ENCODE measurements at places on chromosomes 5 and 9.
A peak's percentile ranks its signal among the peaks of the same experiment; 100 is the strongest.

DNA sequence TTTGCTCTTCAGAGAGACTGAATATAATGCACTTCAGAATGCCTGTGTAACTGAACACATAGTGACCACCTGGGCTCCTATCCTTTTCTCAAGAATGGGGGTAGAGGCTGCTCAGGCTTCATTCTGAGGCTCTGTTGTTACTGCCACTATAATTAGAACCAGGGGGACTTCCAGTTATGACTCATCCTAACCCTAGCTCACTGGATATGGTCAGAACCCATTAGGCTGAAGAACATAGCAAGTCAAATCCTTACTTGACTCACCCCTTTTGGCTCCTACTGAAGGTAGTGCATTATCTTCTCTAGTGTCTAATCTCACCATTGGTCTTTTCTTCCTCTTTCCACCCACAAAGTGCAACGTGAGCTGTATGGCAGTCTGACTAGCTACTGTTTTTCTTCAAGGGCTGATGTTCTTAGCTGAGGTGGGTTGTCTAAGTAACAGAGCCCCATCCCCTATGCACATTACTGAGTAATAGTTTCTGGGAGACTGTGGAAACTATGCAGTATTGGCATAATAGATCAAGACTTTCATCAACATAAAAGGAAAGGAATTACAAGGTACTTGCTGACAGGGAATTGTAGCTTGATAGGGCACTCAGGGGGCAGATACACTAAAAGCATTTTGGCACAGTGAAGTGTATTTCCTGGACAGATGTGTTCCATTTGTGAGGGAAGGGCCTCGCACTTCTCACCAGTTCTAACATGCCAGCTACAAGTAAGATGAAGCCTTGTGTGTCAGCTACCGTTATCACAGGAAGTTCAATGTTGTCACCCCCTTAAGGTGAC is 431.0 kb upstream of the MEF2C start:
- DNase-seq, result peak; percentile 57

- peak; percentile 56 for DNase-seq
These were observed 148.7 kb upstream of the SLC12A2 start for GRCh38 chr5:127934791-127935256.

GRCh38 chr5:79787448-79787847 is 97.8 kb downstream of the CMYA5 start:
- no peak for DNase-seq

GRCh38 chr9:135718616-135719015 is 16.6 kb downstream of the KCNT1 start:
- no peak for DNase-seq

GRCh38 chr9:110111868-110112267 is 96.1 kb downstream of the C9orf152 start:
- no peak for DNase-seq

DNA sequence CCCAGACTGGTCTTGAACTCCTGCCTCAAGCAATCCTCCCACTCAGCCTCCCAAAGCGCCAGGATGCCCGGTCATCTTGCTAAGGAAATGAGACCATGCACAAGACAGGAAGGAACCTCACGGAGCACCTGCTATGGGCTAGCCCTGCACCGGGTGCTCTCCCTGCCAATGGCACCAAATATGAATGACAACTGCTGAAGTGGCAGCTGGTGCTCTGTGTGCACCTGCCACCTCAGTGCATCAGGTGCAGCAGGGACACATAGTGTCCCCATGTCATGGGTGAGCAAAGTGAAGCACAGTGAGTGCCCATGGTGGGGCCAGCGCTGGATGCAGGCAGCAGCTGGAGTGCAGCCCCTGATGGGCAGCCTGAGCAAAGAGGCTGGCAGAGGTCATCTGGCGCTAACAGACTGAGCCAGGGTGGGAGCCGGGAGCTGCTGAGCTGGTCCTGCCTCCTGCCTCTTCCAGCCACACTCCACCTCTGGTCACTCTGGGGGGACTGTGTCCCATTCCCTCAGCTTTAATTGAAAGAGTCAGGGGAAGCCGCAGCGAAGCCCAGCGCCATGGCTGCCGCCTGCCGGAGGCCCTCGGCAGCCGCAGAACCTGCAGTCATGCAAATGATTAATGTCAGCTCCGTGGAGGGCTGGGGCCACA is 46.4 kb downstream of the BARX1 start:
- DNase-seq, result no peak

DNA sequence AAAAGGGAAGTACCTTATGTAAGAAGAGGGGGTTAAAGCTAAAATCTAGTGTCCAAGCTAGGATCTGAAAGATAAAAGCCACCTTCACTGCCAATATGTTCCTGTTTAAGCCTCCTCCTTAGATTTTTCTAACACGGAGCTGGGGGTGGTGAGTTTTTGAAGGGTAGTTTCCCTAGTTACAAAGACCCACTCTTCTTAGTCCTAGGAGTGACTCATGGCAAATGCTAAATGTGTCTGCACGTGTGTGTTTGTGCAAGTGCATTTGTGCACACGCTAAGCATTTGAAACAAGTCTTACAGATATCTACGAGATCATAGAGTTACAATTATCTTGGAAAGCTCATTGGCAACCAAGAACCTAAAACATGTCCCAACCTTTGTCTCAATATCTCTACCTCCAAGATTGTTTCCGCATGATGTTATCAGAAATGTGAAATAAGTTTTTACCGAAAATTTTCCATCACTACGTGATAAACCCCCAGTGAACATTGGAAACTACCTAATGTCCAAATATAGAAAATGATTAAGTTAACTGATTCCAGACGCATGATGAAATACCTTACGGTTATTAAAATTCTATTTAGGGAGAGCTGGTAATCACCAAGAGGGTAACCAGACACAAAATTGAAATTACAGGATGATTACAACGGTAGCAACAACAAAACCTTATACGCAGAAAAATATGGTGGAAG is 78.0 kb upstream of the HRH2 start:
- DNase-seq, result no peak

- DNase-seq, result no peak
These were observed 50.5 kb upstream of the OLFM1 start for GRCh38 chr9:135036861-135037465.

GRCh38 chr5:107805166-107805565 is 134.4 kb upstream of the EFNA5 start:
- no peak for DNase-seq

GRCh38 chr9:114350636-114351401 is 21.1 kb downstream of the ORM2 start:
- no peak for DNase-seq

GRCh38 chr5:151708126-151708525 is 21.4 kb upstream of the SPARC start:
- no peak for DNase-seq

DNA sequence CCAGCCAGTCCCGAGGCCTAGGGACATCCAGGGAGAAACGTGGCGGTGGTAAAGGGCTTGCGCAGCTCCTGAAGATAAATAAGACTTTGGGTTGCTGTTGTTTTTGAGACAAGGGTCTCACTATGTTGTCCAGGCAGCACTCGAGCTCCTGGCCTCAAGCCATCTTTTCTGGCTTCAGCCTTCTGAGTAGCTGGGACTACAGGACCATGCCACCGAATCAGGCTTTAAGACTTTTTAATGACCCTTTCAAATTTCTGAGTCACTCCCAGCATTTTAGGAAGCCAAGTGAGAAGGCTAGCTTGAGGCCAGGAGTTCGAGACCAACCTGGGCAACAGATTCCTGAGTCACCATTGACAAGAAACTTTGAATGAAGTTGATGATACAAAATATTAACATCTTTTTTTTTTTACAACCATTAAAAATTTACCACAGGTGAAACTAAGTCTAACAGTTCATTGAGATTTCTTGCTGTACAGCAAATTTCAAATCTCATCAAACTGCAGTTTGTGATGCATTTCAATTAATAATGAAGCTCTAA is 817 bp upstream of the GNE start:
- DNase-seq, result no peak

- DNase-seq, result no peak
These were observed 120.7 kb upstream of the SLIT3 start for GRCh38 chr5:169421677-169422076.

DNA sequence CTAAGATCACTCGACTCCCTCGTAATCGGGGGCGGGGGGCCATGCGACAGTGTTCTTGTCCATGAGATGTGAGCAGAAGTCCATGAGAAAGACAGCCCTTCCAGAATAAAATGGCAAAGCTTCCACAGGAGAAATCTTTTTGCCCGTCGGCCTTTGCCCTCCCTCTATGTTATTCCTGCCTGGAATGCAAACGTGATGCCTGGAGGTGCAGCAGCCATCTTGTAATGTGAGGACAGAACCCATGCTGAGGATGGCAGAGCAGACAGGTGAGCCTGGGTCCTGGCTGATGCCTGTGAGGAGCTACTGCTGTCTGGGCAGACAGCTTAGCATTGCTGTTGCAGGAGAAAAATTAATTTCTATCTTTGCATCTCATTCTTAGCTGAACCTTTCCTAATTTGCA is 17.2 kb downstream of the MED10 start:
- DNase-seq, result no peak

DNA sequence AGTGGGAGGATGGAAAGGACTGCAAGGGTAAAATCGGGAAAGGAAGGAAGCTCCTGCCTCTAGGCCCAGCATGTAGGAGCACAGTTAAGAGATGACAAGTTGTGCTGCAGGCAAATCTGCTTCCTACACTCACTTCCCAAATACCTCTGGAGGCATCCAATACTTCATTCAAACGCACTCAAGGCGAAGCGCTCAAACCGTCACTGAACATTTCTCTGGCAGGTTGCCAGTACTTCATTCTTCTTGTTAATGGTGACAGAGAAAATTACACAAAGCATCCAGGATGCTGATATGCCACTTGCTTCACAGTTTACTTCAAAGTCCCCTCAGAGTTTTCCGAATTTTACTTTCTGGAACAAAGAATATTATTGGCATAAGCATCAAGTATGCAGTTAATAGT is 59.8 kb downstream of the NREP start:
- no peak for DNase-seq

GRCh38 chr5:142439207-142439860 is 114.5 kb upstream of the SPRY4 start:
- DNase-seq, result peak; percentile 71

DNA sequence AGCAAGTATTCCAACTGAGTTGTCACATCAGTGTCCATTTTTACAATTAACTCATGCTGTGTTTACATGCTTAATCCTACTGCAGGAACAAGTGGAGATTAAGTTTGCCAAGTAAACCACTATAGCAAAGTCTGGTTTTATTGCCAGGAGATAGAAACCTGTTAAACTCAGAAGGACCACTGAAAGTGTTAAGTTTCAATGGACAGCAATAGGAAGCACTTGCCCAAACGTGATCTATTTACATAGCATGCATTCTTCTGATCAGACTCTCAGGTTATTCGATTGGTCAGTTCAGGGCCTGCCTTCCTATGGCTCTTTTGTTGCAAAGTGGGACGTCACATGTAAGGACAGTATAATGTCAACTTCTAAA is 28.0 kb upstream of the IFNK start:
- no peak for DNase-seq

GRCh38 chr9:33025572-33026342 is 684 bp downstream of the DNAJA1 start:
- DNase-seq, result peak; percentile 79

- peak; percentile 48 for DNase-seq
These were observed 64.3 kb downstream of the CSNK1A1 start for GRCh38 chr5:149486726-149487635.

DNA sequence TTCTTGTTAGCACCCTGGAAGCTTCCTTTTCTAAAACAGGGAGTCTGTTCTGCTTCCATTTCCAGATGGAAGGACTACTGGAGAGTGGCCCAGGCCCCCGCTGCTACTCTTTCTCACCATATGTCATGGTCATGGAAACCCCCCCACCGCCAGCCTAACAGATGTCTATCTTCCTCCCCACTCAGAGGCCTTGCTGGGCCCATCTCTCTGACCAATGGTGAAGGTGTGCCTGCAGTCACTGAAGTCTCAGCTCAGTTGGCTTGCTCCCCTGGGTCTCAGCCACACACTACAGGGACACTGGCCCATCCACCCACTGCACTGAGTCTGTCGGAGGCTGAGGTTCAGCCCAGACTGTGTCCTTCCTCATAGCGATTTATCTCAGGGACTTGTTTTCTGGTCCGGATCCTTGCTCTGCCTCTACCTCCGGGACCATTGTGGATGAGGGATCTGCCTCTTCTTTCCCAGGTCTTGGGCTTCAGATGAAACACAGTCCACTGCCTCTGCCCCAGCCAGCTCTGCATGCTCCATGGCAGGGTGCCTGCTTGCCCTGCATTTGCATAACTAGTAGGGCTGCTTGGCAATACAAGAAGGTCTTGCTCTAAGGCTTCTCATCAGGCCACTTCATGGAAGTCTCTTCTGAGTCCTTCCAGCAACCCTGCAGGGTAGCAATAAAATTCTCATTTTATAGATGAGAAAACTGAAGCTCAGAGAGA is 30.8 kb downstream of the GALNT12 start:
- DNase-seq, result no peak

DNA sequence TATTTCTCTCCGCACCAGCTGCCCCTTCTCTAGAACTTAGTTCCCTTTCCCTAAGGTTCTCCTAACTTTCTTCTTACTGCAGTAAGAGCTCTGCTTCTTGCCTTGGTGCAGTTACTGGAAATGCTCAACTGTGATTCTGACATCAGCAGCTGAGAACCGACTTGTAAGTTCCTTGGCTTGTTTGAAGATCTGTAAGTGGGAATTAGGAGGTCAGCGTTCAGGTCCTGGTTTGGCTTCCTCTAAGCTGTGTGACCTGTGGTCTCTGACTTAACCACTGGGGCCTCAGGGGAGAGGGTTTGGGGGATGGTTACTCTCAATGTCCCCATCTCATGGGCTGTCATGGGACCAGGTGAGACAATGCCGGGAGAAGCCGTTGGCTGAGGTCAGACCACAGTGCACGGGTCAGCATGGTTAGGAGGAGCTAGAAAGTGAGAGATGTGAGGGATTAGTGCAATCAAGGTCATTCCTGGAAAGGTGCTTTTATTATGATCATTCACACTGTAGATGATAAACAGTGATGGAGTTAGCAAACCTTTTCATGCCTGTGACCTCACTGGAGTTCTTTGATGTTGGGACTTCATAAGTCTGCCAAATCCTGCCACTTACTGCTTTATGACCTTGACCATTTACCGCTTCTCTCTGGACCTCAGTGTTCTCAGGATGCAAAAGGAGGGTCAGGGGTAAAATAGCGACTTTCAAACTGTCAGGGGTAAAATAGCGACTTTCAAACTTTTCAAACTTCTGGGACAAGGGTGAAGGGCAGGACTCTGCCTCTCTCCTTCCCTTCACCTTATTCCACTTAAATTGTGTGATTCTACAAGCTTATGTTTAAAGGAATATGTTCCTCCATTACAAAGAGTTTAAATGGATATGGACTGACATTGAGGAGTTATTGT is 7.3 kb downstream of the PAPPA start:
- no peak for DNase-seq

GRCh38 chr5:87116825-87117512 is 150.7 kb upstream of the RASA1 start:
- DNase-seq, result no peak

GRCh38 chr5:110161162-110161561 is 471.4 kb downstream of the MAN2A1 start:
- no peak for DNase-seq

DNA sequence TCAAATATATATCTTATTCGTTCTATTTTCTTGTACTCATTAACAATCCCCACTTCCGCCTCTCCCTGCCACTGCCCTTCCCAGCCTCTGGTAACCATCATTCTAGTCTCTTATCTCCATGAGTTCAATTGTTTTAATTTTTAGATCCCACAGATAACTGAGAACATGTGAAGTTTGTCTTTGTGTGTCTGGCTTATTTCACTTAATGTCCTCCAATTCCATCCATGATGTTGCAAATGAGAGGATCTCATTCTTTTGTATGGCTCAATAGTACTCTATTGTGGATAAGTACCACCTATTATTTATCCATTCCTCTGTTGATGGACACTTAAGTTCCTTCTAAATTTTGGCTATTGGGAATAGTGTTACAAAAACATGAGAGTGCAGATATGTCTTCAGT is 17.2 kb upstream of the CMYA5 start:
- no peak for DNase-seq

GRCh38 chr5:76622973-76623596 is at the start of gene F2RL2:
Gene F2RL2, minus strand, starts transcription at chr5:76623403. Its CDS starts 173 bp downstream, at chr5:76623230.
- peak; percentile 8 for DNase-seq

Measured in GM03348 (cell line).